ENCODE measurements at places on chromosomes 1 and 21. TPM values are rescaled to one million over a fixed set of nuclear protein-coding genes. Genes with fewer than 3 reads are reported as not detected.
A peak's percentile ranks its signal among the peaks of the same experiment; 100 is the strongest.

The TEX38 gene
- not detected for total RNA-seq

The HSD3B1 gene
- total RNA-seq: not detected

The CLSTN1 gene
- total RNA-seq: 54.9 TPM

The BMP8B gene
- 0.40 TPM for total RNA-seq

The ZSCAN20 gene
- total RNA-seq: 4.4 TPM

The LCE3D gene
- total RNA-seq: not detected

- no peak for DNase-seq
Observed at GRCh38 chr1:116312681-116313069, 60.4 kb upstream of the ATP1A1 start.

DNA sequence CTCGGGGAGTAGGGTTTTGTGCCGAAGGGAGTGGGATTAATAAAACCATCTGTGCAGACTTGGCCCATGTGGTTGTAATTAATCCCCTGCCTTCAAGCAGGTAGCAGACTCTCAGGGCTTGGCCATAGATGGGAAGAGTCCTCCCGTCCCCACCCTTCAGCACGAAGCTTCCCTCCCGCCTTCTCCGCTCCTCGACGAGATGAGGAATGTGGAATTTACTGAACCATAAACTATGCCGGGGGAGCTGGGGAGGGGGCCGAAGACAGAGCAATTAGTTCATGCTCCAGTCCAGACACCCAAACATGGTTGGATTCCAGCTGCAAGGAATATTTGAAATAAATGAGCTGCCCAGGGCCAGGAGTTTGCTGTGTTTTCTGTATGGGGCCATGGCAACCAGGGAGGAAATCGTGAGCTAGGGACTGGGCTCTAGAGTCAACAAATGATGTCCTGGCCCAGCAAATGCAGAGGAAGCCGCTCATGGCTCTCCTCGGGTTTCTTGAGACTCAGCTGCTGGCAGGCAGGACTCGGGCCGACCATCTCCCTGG is 78.8 kb downstream of the SPSB1 start:
- DNase-seq: peak; percentile 72

DNA sequence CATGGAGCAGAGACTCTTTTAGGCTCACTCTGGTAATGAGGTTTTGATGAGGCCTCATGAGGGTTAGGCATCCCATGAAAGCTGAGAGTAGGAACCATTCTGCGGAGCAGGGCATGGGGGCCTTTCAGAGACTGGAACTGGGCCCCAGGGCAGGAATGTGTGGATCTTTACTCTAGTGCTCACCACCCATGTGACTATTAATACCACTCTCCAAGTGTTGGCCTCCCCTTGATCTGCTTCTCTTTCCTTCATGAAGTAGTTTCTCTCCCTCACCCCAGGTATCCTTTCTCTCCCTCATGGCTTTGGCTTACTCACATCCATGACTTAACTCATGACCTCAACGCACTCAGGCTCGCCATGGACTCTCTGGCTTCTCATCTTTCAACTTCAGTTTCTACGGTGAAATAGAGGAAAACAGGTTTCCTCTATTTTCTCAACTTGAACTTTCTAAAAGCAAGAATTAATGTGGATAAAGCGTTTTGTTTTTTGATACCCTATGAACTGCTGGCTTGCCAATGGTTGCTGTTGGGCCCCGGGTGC is 50.5 kb upstream of the GADD45A start:
- DNase-seq: no peak

DNA sequence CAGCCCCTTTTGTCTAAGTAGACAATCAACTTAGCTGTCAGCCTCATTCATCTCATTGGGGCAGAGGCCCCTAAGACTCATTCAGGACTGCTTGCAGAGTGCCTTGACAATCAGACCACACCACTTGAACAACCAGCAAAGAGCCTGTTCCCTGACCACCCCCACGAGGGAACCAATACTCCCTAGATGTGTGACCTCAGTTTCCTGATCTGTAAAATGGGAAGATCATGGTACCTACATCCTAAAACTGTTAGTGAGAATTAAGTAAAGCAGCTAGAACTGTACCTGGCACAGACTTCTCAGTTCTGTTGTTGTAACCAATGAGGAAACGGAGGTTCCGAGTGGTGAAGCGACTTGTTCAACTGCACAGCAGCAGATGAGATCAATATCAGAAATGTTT is 298.5 kb downstream of the RRAGC start:
- no peak for DNase-seq

DNA sequence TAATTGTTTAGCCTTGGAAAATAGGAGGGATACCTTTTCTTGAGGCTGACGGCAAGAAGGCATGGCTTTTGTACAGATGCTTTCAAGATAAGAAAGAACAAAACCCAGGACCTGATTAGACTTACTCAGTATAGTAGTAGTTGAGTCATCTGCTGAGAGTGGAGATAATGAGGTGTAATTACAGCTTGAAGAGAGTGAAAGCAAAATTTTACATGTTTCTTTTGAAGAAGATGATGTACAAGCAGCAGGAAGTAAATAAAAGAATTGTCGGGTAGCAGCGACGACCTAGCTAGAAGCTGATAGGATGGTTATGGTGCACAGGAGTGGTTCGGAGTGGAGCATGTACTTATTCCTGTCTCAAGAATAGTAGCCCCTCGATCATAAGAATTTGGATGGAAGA is 6.6 kb downstream of the ANGPTL1 start:
- no peak for DNase-seq

DNA sequence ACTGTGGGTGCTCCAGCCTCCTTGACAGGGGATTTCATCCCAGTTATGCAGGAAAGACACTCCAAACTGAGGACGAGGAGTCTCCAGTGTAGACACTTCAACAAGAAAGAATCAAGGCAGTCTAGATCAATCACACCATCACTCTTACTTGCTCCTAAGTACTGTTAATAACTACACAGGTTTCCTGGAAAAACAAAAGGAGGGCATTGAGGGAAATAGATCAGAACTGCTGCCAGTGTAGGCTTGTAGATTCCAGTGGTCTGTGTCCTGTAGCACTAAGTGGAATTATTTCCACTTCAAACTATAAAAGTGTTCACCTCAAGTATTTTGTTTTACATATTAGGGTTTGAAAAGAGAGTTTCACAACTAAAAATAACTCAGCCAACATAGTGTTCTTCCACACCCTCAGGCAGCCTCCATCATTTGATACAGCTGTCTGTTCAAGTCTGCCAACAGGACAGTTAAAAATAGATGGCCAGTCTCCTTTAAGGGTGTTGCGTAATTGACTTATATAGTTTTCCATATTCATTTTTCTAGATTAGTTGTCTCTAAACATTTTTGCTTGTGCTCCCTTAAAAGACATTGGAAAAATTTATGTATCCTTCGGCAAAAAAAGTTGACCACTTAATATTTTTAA is 32.0 kb upstream of the AGL start:
- DNase-seq: no peak

- DNase-seq: no peak
Observed at GRCh38 chr1:68218490-68218889, 13.8 kb downstream of the WLS start.

DNA sequence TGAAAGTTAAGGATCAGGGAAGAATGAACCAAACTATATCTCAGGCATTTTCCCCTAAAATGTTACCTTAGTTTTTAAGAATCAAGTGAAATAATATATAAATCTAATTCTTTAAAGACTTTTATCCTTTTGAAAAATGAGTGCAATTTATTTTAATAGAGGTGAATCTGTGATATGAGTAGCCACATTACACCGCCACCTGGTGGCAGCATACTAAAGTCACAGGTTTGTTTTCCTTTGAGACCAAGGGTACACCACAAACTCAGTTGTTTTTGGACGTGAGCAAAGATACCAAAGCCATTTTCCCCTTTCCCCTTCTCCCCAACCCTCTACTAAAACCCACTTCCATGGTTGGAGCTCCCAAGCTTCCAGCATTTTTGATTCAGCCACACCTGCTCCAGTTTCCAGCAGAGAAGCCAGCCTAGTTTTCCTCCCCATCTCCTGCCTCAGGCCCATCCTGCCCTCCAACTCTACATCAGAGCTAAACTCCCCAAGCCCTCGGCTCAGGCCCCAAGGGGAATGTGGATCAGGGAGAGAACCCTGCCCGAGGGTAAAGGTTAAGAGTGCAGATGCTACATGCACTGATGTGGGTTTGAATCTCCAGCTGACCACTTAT is 22.9 kb upstream of the LDLRAP1 start:
- peak; percentile 72 for DNase-seq

GRCh38 chr1:71778940-71779339 is 503.4 kb downstream of the NEGR1 start:
- no peak for DNase-seq

- DNase-seq: no peak
Observed at GRCh38 chr1:16324456-16324890, 27.8 kb downstream of the FBXO42 start.

DNA sequence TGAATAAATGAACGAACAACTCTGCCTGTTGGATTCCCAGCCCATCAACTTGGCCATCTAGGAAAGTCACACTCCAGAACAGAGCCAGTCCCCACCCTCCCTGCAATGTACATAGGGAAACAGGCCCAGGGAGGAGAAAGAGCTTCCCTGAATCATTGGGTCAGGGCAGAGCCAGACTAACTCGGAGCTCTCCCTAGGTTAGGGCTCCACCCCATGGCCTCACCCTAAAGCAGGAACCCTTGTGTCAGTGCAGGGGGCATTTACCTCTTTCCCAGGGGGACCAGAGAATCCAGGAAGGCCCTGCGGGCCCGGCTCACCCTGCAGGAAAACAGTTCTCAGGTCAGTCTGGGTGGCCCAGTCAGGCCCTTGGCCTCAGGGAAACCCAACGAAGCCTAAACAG is 11.6 kb downstream of the COL9A2 start:
- DNase-seq: no peak

DNA sequence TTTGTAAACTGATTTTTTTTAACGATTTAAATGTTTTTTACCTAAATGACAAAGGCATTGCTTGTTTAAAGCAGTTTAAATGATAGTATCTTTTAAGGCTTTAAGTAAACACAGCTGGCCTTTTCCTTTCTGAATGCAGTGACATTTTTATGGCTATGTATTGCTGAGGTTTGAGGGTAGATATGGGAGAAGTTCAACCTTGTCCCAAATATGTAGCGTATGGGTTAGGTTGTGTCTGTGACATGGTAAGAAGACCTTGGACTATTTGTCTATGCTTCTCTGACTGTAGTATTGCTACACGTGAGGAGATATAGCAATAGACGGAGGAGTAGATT is 32.5 kb downstream of the PKNOX1 start:
- no peak for DNase-seq

DNA sequence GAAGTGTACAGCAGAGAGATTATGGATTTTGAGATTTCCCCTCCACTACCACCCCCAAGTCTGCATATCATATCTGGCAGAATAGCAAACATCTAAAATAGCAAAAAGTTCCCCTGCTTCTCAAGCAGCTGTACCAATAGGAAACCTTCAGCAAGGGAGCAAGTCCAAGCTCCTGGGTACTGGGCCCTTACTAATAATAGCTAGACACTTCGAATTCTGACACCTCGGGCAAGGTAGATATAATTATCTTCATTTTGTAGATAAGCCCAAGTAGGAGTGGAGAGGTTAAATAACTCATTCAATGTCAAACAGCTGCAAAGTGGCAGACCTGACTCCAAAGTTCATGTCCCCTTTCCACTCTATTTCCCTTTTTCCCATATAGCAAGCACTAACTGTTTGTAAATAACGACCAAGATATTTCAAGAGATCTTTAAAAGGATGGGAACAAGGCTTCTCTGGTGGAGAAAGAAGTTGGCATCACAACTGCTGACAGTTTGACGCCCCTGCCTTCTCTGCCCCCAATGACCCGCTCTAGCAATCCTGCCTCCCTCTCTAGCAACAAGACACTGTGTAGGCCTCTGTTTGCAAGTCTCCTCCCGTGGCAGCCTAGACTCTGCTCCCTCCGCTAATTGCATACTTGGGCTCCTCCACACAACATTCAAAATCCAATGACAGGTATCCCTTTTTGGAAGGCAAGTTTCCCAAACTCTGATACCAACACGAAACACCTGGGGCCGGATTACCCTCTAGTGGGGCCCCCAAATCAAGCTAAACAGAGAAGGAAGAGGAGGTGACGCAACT is 18.7 kb upstream of the ADAR start:
- DNase-seq: no peak

- no peak for DNase-seq
Observed at GRCh38 chr1:93842750-93843500, 36.1 kb downstream of the DNTTIP2 start.

- DNase-seq: no peak
Observed at GRCh38 chr1:196324345-196324744, 283.9 kb downstream of the KCNT2 start.

- DNase-seq: peak; percentile 46
Observed at GRCh38 chr1:27724961-27725373, 794 bp upstream of the FAM76A start.

DNA sequence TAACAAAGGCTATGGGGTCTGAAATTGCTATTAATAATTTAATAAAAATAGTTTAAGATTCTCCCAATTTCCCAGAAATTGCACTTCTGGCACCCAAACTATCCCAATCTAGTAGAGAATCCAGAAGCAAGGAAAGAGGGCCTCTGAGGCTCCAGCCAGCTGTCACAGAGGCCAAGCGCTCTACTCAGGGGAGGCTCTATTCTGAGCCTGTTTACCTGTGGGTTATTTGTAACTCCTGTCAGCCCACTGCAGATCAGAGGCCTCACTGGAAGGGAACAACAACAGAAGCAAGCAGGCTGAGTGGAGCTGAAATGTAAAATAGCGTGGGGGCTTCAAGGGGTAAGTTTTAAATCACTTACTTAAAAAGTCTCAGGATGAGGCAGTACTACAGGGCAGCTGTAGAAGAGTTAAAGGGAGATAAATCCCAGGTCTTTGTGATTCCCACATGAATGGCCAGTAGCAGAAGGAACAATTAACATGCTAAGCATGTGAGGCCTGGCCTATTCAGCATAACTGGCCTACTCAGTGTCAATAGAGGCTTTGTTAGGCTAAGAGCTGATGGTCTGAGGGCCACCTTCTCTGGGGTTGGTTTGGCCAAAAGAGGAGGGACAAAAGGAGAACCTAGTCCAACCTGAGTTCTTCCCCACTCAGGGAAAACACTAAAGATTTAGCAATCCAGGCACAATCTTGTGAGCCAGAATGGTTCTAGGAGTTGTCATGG is 12.8 kb downstream of the ZNF687 start:
- DNase-seq: no peak

DNA sequence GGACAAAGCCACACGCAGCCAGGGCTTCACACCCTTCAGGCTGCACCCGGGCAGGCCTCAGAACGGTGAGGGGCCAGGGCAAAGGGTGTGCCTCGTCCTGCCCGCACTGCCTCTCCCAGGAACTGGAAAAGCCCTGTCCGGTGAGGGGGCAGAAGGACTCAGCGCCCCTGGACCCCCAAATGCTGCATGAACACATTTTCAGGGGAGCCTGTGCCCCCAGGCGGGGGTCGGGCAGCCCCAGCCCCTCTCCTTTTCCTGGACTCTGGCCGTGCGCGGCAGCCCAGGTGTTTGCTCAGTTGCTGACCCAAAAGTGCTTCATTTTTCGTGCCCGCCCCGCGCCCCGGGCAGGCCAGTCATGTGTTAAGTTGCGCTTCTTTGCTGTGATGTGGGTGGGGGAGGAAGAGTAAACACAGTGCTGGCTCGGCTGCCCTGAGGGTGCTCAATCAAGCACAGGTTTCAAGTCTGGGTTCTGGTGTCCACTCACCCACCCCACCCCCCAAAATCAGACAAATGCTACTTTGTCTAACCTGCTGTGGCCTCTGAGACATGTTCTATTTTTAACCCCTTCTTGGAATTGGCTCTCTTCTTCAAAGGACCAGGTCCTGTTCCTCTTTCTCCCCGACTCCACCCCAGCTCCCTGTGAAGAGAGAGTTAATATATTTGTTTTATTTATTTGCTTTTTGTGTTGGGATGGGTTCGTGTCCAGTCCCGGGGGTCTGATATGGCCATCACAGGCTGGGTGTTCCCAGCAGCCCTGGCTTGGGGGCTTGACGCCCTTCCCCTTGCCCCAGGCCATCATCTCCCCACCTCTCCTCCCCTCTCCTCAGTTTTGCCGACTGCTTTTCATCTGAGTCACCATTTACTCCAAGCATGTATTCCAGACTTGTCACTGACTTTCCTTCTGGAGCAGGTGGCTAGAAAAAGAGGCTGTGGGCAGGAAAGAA is 8.1 kb downstream of the PSRC1 start:
- DNase-seq: peak; percentile 44
